ENCODE measurements at places on chromosomes 11 and 22.

DNA sequence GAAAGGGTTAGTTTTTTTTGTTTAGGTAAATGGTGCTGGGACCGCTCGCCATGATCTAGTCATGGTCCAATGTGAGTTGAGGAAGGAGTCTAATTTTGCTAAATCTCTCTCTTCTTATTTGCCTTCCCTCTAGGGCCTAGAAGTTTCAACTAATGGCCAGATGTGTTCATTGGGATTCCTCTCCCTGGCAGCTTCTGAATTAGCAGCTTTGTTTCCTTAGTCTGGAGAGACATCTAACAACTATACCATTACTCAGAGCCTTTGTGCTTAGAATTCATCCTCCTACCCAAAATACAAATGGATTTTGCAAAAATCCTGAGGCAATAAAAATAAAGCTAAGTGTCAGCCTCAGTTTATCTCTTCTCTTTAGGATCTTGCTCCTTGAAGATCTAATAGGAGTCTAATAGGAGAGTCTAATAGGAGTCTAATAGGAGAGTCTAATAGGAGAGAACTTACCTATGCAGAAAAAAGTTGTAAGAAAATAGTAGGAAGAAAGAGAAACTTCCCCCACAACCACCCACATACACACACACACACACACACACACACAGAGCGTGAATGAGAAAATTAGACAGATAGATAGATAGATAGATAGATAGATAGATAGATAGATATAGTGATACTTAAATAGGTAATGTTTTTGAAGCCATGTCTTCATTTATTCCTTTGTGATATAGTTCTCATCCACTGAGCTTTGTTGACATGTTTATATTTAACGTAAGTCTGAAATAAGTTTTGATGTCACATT lies 980.5 kb upstream of the CNTN5 start:
- DNase-seq, result no peak

GRCh38 chr22:23696326-23696851 lies 5.6 kb downstream of the RGL4 start:
- DNase-seq, result peak; percentile 64

GRCh38 chr11:10289765-10290380 lies 4.1 kb downstream of the SBF2 start:
- DNase-seq, result no peak

DNA sequence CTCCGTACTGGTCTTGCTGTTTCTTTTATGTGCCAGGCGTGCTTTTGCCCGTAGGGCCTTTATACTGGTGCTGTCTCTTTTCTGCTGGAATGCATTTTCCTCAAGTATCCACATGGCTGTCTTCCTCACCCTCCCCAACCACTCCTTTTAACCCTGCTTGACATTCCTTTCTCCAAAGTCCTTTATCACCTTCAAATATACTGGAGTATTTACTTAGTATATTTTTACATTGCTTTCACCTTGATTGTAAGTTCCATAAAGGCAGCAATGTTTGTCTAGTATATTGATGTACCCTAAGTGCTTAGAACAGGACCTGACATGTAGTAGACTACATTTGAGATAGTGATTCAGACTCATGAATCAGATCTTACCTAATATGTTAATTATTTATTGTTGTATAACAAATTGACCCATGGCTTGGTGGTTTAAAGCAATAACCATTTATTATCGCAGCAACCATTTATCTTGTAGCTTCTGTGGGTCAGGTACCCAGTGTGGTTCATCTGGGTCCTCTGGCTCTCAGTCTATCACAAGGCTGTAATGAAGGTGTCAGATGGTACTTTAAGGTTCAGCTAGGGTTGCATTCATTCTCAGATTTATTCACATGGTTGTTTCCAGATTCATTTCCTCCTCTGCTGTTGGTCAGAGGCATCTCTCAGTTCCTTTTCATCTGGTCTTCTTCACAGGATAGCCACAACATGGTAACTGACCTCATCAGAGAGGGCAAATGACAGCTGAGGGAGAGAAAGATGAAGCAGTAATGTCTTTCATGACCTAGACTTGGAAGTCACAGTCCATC lies 34.2 kb downstream of the DDX10 start:
- DNase-seq, result peak; percentile 9

DNA sequence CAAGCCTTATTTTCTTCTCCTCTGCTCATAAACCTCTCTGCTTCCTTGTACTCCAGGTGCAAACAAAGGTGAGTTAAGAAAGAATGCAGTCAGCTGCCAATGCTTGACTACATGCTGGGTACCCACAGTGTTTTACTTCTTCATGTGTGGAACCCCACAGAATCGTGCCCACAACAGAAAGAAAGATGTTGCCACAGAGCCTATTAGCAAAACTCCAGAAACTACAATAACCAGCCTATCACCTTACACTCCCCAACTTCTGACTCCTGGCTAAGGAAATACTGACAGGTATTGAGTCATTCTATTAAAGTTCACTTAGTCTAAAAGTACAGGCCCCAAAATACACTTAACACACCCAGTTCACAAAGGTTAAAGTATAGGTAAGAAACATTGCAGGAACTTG lies 56.9 kb upstream of the CCDC89 start:
- DNase-seq, result no peak

GRCh38 chr11:129828301-129828836 lies 12.7 kb downstream of the TMEM45B start:
- no peak for DNase-seq

DNA sequence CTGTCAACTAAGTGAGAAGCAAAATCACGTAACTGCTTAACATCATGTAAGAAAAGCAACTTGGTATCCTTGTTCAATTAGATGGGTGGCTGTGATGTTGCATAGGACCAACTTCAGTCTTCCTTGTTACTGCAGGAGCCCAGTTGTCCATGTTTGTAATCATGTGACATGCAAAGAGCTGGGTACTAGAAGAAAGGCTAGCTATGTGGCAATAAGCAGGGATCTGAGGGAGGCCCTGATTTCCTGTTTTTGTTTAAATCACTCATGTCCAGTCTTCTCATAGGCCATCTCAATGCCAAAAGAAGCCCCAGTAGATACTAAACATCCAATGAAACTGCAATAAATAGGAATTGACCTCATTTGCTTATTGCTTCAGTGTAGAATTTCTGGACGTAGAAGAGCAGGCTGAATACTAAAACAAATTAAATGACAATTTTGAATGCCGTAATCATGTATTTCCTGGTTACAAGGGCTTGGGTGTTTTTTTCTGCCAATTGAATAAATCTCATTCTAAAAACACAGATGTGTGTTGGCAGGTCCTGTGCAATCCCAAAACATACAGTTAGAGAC lies 140.8 kb upstream of the ARHGAP20 start:
- DNase-seq, result no peak

GRCh38 chr11:49303080-49303479 lies 94.7 kb upstream of the FOLH1 start:
- no peak for DNase-seq

Data from GM18507 (cell line).